Stimulated activated CD8-positive, alpha-beta memory T cell treated with anti-CD3 and anti-CD28 coated beads, Interleukin-15, amount 100 ng/mL, for 24 hours (primary cell): ENCODE measurements at places on chromosomes 1 and 21.
A peak's percentile ranks its signal among the peaks of the same experiment; 100 is the strongest.

DNA sequence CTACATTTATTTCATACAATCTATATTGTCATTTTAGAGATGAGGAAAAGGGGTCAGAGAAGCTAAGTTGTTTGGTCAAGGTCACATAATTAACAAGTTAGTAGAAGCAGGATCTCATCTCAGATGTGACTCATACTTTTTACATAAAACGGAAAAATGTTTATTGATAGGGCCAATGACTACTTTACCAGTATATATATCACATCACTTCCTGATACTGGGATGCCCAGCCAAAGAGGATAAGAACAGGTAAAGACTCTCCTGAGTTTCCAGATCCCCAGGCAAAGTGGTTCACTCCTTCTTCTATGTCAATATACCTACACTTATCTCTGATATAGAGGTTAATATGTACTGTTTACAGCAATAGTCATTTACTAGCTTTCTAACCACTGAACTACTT, 21.0 kb downstream of the YIPF1 start:
- no peak for DNase-seq

DNA sequence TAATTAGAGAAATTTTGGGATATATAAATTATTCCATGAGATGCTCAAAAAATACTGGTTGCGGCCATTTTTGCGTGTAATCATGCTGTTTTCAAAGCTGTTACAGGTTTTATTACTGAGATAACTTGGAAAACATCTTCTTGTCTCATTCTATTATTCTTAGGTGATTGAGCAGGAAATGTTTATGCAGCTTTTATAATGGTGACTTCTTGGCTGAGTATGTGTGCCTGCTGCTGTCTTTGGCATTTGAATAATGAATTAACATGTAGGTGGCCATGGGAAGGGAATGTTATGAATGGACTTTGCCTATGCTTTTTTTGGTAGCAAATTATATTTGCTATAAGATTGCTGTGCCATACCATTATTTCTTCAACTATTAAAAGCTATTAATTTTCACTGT, 52.5 kb downstream of the RASAL2 start:
- DNase-seq = no peak

GRCh38 chr1:164841702-164842465, 282.9 kb downstream of the PBX1 start:
- DNase-seq = no peak

- no peak for DNase-seq
These were observed 12.8 kb downstream of the SMAP2 start for GRCh38 chr1:40386359-40386723.

DNA sequence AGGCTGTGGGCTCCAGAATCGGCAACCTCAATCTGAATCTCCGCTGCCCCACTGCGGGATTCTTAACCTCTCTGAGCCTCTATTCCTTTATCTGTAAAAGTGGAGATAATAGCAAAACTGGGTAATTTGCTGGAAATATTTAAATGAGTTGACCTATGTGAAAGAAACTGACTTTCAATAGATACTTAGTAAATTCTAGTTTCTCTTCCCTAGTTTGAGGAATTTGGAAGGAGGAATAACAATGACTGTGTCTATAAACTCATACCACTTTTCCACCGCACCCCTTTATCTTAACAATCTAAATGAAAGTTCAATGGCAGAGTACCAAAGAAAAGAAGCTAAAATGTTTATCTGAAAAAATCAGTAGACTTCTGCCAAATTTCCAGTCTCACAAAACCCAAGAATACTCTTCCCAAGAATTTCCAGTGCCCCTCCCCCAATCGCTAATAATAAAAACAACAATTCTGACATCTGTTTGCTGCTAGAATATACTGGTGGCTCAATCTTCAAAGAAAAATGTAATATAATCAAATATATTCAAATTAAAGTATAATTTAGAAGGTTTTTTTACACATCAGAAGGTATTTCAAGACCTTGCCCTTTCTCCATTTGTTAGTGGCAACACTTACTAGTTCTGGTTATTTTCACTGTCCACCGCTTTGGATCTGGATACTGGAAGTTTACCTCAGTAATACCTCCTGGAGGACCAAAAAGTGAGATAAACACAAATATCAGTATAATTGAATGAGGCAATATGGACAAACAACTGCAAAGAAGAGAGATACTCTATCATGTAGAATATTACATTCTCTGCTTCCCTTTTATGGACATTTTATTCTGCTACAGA, 171.2 kb downstream of the LTN1 start:
- DNase-seq = no peak

DNA sequence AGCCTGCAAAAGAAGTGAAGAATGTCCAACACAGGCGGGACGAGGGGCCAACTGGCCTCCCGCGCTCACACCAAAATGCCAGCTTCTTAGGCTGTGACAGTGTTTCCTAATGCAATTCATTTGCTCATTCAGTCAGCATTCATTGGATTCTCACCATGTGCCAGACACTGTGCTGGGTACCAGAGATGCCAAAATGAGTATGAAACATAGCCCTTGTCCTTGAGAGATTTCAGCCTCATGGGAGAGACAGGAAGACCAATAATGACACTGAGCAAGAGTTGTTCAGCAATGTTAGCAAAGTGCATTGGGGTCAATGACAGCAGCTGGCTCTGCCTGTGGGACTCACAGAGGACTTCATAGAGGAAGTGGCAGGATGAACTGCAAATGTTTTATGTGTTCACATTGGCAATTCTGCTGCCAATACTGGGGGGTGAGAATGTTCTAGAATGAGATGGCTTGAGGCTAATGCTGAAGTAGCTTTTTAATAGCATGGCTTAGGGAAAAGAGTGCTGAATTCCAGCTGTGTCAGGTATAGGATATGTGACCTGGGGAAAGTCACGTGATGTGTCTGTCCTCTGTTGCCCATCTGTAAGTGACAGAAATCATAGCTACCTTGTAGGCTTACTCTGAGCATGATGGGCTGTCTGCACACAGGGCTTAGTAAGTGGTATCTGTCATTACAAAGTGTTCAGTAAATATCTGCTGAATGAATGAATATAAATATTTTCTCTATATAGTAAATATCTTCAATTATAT, 58.3 kb upstream of the KIF26B start:
- no peak for DNase-seq

DNA sequence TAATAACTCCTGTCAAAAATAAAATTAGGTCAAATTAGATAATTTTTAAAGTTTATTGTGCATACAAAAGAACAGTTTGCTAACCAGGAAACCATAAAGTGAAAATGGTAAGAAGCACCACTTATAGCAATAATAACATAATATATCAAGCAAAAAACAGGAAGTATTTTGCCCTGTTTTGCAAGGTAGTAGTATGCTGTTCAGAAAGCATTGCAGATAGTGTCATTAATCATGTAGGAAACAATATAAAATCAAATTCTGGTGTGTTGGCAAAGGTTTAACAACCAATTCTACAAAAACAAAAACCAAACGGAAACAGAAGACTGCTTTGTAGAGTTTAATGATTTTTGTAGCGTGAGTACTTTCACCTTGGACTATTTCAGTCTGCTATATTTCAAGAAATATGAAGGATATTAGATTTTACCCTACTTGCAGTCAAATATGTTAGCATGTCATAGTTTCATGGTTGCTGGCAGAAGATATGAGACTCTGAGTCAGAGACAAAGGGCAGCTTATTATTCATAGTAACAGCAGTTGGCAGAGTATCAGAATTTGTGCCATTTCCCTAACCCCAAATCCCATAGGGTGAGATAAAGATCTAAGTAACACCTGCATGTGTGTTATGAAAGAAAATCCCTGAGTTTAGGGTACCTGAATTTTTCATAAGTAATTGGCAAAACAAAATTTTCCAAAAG, 729.0 kb upstream of the BRINP3 start:
- no peak for DNase-seq

GRCh38 chr1:7117399-7118281, 332.4 kb downstream of the CAMTA1 start:
- DNase-seq = no peak

- DNase-seq = no peak
These were observed 148.2 kb downstream of the NOS1AP start for GRCh38 chr1:162217706-162218105.

GRCh38 chr1:239354231-239354630, 32.1 kb upstream of the CHRM3 start:
- no peak for DNase-seq

DNA sequence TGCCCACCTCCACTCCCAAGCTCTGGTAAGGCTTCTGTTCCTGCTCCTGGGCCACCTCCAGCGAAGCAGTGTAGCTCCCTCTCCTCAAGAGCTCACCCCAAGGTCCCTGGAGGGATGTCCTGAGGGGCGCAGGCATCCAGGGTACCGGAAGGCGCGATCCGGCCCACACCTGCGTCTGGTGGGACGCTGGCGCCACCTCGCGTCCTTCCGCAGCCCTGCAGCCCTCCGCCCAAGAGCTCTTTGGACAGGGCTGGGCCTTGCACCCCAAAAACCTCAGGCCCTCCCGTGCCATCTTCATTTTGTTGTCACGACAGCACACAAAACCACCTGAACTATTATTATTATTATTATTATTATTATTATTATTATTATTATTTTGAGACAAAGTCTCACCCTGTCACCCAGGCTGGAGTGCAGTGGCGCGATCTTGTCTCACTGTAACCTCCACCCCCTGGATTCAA, 49.2 kb upstream of the PAX7 start:
- DNase-seq = peak; percentile 17

- DNase-seq = no peak
These were observed 3.2 kb downstream of the FCRL2 start for GRCh38 chr1:157773493-157774350.

DNA sequence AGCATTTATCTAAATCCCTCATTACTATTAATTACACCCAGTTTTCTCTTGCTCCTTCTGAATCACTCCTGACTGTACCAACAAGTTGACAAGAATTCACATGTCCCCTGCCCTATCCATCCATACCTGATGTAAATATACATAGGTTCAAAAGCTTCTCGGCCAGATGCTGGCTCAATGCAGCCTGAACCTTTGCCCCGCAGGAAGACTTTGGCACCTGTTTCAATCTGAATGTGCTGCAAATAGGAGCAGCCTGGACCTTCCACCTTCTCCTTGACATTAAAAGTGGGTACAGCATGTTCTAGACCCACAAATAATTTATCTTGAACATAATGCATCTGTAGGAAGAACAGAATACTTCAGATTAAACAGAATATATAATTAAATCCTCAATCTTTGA, 8.7 kb downstream of the KHDC4 start:
- no peak for DNase-seq

DNA sequence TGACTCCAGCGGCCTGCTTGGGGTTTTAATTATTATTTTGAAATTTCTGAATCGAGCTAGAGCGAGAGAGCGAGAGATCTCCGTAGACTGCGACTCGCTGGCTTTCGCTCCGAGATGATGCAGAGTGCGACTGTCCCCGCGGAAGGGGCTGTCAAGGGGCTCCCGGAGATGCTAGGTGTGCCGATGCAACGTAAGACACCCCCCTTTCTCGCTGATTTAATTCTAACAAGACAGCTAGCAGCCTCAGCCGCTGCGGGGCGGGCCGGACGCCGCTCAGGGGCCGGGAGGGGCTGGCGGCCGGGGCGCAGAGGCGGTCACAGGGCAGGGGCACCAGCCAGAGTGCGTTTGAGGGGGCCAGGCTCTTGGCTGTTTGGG, 339 bp downstream of the LHX4 start:
- no peak for DNase-seq

- no peak for DNase-seq
These were observed 162.4 kb downstream of the KIF26B start for GRCh38 chr1:245317217-245317616.

GRCh38 chr21:31938330-31939301, 65.8 kb downstream of the HUNK start:
- DNase-seq = no peak

- DNase-seq = no peak
These were observed 608.8 kb upstream of the CHRM3 start for GRCh38 chr1:238777551-238777950.

GRCh38 chr21:17492415-17493168, 20.3 kb upstream of the CXADR start:
- DNase-seq = no peak

- no peak for DNase-seq
These were observed 55.2 kb upstream of the TARBP1 start for GRCh38 chr1:234533975-234534876.

DNA sequence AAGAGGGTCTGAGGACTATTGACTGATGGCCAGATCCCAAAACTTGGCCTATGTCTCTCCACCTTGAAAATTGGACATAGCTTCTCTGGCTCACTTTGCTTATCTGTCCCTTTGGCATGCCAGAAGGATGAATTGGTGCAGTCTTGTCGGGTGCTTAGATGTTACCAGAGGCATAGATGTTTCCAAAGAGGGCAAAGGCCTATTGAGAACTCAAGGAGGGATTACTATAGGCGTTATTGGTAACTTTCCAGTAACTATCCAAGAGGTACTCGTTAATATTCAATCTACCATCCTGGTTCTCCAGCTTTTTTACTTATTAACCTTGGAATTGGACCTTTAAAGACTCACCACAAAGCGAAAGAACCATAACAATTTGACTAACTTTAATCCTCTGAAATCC, 368.3 kb upstream of the ESRRG start:
- DNase-seq = no peak

GRCh38 chr1:179754041-179754624, 11.0 kb downstream of the FAM163A start:
- DNase-seq = no peak

- DNase-seq = no peak
These were observed 10.9 kb upstream of the RCAN3 start for GRCh38 chr1:24491577-24492360.

DNA sequence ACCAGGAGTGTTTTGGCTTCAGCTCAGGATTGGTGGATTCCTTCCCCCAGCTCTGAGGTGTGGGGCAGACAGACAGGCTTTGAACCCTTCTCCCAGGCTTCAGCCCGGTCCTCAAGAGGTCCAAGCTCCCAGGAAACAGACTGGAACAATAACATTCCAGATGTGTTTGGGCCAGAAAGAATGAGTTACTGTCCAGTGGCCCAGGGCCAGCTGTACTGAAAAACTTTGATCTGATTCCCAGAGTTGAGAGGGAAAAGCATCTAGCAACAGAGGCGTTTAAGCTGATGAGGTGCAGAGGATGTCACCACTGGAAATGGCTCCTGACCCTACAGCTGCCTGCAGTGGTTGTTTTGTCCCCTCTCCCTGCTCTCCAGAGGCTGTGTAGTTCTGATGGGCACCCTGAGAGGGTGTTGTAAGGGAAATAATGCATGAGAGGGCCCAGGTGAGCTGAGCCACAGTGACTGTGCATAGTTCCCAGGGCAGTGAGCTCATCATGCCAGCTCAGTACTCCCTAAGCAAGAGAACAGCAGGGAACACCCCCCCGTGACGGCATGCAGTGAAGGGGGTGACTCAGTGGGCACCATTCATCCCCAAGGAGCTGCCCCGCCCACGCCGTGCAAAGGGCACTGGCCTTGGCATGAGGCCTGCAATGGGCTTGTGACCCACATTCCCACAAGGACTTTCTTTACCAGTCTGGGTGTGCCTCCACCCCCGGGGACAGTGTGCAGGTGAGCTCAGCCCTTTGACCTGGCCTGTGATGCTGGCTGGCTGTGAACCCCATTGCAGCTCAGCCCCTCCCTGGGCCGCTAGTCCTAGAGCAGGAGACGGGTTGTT, 13.8 kb upstream of the SFN start:
- no peak for DNase-seq

GRCh38 chr1:161072751-161073449, 3.2 kb upstream of the ARHGAP30 start:
- DNase-seq = no peak
